ENCODE measurements at places on chromosomes 11 and 22. TPM values are rescaled to one million over a fixed set of nuclear protein-coding genes. Genes with fewer than 3 reads are reported as not detected.

- DNase-seq, result no peak
Measured at GRCh38 chr11:72732329-72732728, 19.9 kb downstream of the ARAP1 start.

- DNase-seq, result no peak
Measured at GRCh38 chr11:126090452-126090851, 27.8 kb upstream of the CDON start.

DNA sequence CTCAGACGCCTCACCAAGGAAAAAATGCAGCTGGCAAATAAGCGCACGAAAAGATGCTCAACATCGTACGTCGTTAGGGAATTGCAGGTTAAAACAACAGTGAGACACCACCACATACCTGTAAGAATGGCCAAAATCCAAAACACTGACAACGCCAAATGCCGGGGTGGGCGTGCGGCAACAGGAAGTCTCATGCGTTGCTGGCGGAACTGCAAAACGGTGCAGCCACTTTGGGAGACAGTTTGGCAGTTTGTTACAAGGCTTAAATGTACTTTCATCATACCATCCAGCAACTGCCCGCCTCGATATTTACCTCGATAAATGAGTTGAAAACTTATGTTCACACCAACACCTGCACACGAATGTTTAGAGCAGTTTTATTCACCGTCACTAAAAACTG, 7.5 kb upstream of the CTSD start:
- DNase-seq, result no peak

DNA sequence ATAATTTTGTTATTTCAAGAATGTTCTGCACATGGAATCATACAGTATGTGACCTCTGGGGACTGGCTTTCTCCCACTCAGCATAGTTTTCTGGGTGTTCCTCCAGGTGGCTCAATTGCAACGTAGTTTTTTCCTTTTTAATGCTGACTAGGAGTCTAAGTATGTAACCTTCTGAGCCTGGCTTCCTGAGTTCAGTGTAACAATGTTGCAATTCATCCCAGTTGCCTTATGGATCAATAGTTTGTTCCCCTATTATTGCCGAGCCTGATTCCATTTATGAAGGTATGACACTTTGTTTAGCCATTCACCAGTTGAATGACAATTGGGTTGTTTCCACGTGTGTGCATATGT, 128.3 kb downstream of the CRYBB2 start:
- DNase-seq, result no peak

DNA sequence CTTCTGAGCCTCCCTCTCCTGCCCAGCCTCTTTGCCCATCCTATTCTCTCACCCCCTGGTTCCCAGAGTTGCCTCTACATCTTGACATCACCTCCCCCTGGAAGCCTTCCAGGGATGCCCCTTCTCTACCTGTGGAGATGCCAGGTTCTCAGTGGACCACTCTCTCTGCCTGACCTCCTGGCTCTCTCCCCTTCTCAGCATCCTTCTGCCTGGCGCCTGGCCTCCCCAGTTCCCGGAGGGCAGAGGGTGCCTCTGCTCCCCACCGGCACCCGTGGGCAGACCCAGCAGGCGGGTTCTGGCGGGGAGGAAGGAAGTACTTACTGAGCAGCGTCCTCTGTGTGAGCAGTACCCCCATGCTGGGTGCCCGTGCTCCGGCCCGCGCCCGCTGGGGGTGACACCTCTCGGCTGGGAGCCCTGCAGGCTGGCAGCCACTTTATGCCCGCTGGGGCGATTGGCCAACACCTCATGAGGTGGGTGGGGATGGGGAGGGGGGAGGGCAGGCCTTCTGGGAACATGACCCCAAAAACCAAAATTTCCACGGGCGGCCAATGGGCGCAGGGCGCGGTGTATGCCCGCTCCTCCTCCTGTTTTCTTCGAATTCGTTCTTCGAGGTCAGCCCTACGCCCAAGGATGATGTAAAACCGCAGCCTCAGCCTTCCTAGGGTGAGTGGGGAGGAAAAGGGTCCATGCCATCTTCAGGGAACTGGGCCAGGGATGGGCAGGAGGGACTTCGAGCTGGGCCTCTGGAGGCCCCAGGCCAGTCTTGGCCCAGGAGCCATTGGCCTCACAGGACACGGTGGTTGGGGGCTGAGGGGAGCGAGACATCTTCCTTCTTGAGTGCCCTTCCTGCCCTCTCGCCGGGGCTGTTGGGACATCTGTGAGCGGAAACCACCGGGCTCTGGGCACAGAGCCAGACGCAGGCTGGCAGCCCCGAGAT, at the start of gene OSM:
TSS of gene OSM (minus strand) at position 407 of the 937 bp plus-strand sequence. CDS start at position 355, 52 bp downstream.
- DNase-seq, result peak; percentile 81

GRCh38 chr22:46673662-46674236, 53.6 kb downstream of the GRAMD4 start:
- DNase-seq, result no peak

Gene APOA1
- total RNA-seq, result 0.23 TPM

Gene TRPC6
- not detected for total RNA-seq

All from activated CD4-positive, alpha-beta T cell treated with anti-CD3 and anti-CD28 coated beads, Interleukin-2, amount 10 ng/mL, durations not matched to agents 7 days and 5 days (primary cell).